T-cell (primary cell): ENCODE measurements at places on chromosomes 5 and 9.

DNA sequence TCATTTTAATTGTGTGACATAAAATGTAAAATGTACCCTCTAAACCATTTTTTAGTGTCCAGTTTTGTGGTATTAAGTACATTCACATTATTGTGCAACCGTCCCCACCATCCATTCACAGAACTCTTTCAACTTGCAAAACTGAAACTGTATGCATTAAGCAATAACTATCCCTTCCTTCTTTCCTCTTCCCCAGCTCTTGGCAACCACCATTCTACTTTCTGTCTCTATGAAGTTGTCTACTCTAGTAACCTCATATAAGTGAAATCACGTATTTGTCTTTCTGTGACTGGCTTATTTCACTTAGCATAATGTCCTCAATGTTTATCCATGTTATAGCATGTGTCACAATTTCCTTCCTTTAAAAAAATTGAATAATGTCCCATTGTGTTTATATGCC is 142.4 kb downstream of the C9orf152 start:
- no peaks in the 10 kb centered on the region for H3K27me3 ChIP-seq
- peaks cover 17% of the 10 kb centered on the region for H3K4me1 ChIP-seq
- H3K4me3 ChIP-seq, result no peak overlapping the region
- DNase-seq, result no peak
- H3K27ac ChIP-seq, result no peak overlapping the region

DNA sequence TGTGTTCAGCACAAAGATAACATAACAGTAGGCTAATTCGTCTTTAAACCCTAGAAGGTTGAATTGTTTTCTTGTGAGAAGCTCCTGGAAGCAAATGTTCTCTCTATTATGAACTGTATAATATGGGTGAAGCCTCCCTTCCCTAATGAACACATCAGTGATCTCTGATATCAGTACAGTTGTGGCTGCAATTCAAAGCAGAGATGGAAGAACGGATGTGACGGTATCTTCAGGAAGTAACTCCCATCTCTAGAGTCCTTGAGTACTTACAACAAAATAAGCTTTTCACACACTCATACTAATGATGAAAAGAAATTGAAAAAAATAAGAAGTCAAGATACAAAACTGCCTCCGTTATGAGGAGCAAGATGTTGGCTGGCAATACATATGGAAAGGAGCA is 4.5 kb downstream of the HCN1 start:
- DNase-seq, result no peak
- no peak overlapping the region for H3K4me3 ChIP-seq
- H3K36me3 ChIP-seq, result no peaks in the 10 kb centered on the region
- H3K27ac ChIP-seq, result no peak overlapping the region
- peaks cover 13% of the 10 kb centered on the region for H3K27me3 ChIP-seq

DNA sequence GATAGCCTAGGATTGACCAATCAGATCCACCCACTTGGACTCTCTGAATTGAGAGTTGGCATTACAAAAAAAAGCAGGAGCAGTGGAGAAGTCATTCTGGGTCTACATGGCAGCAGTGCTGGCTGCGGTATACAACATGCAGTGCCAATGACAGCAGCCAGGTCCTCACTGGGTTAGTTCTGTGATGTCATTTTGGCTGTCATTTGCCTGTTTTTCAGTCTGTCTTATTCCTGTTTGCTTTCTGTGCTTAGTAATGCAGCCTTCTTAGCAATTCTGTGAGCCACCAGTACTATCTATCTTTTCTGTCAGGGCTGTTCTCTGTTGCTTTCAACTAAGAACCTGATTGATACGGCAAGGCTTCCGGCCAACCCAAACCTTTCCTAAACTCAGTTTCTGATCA is 471.8 kb downstream of the BNC2 start:
- no peak for DNase-seq
- no peak overlapping the region for H3K27ac ChIP-seq
- H3K4me3 ChIP-seq, result no peak overlapping the region
- no peaks in the 10 kb centered on the region for H3K36me3 ChIP-seq
- H3K27me3 ChIP-seq, result no peaks in the 10 kb centered on the region
- no peaks in the 10 kb centered on the region for H3K4me1 ChIP-seq

GRCh38 chr5:29462241-29462640 is 1731.2 kb upstream of the CDH6 start:
- H3K27me3 ChIP-seq, result no peaks in the 10 kb centered on the region
- DNase-seq, result no peak
- no peaks in the 10 kb centered on the region for H3K36me3 ChIP-seq
- H3K4me3 ChIP-seq, result no peak overlapping the region
- H3K27ac ChIP-seq, result no peak overlapping the region

GRCh38 chr5:126745259-126745992 is 31.5 kb upstream of the LMNB1 start:
- no peak overlapping the region for H3K27ac ChIP-seq
- H3K36me3 ChIP-seq, result no peaks in the 10 kb centered on the region
- peaks cover 12% of the 10 kb centered on the region for H3K4me1 ChIP-seq
- no peaks in the 10 kb centered on the region for H3K27me3 ChIP-seq
- no peak for DNase-seq
- H3K4me3 ChIP-seq, result no peak overlapping the region

DNA sequence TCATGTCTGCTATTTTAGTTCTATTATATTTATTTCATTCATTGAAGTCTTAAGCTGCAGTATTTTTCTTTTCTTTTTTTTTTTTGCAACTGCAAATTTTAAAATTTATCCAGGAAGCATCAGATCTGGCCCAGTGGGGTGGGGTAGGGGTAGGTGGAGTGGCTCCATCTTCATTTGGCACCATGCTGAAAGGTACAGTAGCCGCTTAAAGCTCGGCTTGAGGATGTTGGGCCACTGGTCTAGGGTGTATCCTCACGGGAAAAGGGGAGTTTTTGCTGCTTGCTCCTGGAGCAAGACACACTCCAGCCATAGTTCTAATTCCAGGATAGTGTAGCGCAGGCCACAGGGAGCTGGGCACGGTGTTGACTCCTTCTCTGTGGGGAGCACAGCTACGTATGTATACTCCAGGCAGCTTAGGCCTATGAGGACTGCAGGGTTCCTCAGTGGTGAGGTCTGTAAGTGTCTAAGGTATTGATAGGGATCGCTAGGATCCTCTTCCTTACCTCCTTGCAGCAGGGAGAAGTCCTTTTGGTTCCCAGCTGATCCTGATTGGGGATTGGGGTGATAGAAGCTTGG is 22.7 kb downstream of the RCL1 start:
- no peak overlapping the region for H3K4me3 ChIP-seq
- no peak for DNase-seq
- H3K27me3 ChIP-seq, result no peaks in the 10 kb centered on the region
- peaks cover 2% of the 10 kb centered on the region for H3K36me3 ChIP-seq
- no peak overlapping the region for H3K27ac ChIP-seq
- H3K4me1 ChIP-seq, result no peaks in the 10 kb centered on the region

DNA sequence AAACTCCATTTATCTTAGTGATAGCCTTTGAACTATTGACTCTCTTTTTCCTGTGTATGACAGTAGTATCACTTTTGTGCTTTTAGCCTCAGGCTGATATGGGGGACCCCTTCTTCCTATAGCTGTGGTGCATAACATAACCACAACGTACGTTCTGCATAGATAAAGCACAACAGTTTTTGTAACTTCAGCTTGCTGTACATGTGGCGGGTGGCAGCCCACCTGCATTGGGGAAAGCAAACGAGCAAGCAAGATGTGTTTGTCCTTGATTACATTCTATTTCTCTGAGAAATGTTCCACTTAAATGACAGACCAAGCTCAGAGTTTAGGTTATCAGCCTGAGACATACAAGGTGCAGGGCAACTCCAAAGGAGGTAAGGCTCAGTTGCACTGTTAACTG is 309.4 kb downstream of the KDM4C start:
- DNase-seq, result no peak
- H3K27ac ChIP-seq, result no peak overlapping the region
- no peaks in the 10 kb centered on the region for H3K27me3 ChIP-seq
- H3K4me1 ChIP-seq, result no peaks in the 10 kb centered on the region
- no peaks in the 10 kb centered on the region for H3K36me3 ChIP-seq

- no peaks in the 10 kb centered on the region for H3K27me3 ChIP-seq
- no peak for DNase-seq
- H3K27ac ChIP-seq, result no peak overlapping the region
- H3K4me1 ChIP-seq, result peaks cover 7% of the 10 kb centered on the region
- no peak overlapping the region for H3K4me3 ChIP-seq
- H3K36me3 ChIP-seq, result no peaks in the 10 kb centered on the region
These were observed 53.5 kb upstream of the TGFBR1 start for GRCh38 chr9:99051406-99051805.

- peaks cover 15% of the 10 kb centered on the region for H3K36me3 ChIP-seq
- peak overlapping the region; percentile 92 for H3K4me3 ChIP-seq
- H3K4me1 ChIP-seq, result peaks cover 14% of the 10 kb centered on the region
- DNase-seq, result no peak
- H3K27ac ChIP-seq, result peak overlapping the region; percentile 98
These were observed 642 bp downstream of the RBM22 start for GRCh38 chr5:150700246-150700593.

DNA sequence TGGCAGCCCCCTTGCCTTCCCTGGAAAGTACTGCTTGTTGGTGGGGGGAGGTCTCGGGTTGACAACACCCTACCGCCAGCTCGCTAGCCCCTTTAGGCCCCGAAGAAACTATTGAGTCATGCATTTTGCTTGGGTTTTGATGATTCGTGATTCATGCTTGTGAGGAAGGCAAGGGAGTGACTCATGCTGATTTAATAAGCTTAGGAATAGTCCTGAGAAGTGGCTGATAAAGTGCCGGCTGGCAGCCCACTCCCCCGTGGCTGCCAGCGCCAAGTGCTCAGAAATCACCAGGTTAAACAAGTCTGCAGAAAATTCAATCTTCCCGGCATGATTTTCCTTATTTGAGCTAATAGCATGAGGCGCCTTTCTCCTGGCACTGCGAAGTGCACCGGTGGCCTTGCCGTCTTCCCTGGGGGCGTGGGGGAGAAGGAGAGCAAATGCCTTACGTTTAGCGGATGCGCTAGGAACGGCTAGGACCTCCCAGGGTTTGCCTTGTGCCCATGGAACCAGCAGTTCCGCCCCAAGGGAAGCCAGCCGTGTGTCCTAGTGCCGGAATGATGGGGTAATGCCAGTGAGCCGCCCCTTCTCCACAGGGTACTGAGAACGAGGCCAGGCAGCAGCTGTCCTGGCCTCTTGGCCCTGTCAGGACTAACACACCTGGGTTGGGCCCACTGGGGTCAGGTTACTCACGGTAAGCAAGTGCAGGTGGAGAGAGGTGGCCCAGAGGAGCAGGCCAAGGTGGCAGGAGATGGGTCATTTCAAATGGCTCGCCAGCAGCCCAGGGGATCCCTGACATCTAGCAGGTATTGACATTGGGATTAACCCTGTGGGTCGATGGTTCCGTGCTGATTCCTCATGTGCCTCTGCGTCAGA is 151.9 kb downstream of the MACROH2A1 start:
- no peak overlapping the region for H3K27ac ChIP-seq
- no peak overlapping the region for H3K4me3 ChIP-seq
- no peaks in the 10 kb centered on the region for H3K27me3 ChIP-seq
- no peaks in the 10 kb centered on the region for H3K36me3 ChIP-seq
- DNase-seq, result no peak
- no peaks in the 10 kb centered on the region for H3K4me1 ChIP-seq

DNA sequence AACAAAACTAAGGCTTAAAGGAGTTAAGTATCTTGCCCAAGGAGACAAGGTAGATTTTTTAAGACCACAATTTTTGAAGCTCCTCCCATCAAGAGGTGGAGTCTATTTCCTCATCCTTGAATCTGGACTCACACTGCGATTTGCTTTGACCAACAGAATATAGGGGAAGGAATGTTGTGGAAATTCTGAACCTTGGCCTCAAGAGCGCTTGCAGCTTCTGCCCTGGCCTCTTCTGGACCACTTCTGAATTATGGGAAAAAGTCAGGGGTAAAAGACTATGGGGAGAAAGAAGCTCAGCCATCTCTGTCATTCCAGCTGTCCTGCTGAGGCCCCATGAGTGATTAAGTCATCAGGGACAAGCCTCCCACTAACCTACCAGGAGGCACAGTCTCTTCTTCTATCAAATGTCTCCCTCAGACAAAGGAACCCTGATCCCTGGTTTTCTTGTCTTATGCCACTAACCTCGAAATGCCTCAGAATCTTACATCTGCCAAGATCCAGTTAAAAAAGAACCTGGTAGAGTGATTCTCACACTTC is 25.9 kb downstream of the MAPKAP1 start:
- no peak overlapping the region for H3K27ac ChIP-seq
- no peak overlapping the region for H3K4me3 ChIP-seq
- no peaks in the 10 kb centered on the region for H3K4me1 ChIP-seq
- H3K36me3 ChIP-seq, result peaks cover 10% of the 10 kb centered on the region
- H3K27me3 ChIP-seq, result no peaks in the 10 kb centered on the region

DNA sequence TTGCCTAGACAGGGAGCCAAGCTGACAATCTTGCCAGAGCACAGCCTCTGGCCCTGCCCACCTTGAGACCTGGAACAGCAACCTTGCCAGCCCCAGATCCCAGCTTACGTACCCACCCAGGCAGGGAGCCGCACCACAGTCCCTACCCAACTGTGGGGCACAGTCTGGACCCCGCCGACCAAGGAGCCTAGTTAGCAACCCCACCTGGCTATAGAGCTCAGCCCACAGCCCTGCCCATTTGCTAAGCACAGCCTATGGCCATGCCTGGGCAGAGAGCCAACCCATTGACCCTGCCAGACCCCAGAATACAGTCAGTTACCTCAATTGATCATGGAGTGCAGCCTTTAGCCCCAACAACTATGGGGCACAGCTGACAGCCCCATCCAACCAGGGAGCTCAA is 97.9 kb upstream of the SH3GL2 start:
- H3K27ac ChIP-seq, result no peak overlapping the region
- no peaks in the 10 kb centered on the region for H3K36me3 ChIP-seq
- no peaks in the 10 kb centered on the region for H3K27me3 ChIP-seq
- H3K4me1 ChIP-seq, result no peaks in the 10 kb centered on the region
- no peak for DNase-seq

GRCh38 chr9:72524820-72525540 is 3.6 kb downstream of the TMC1 start:
- no peak overlapping the region for H3K4me3 ChIP-seq
- no peak overlapping the region for H3K27ac ChIP-seq
- peaks cover 5% of the 10 kb centered on the region for H3K4me1 ChIP-seq

- H3K4me1 ChIP-seq, result peaks cover 5% of the 10 kb centered on the region
- no peak overlapping the region for H3K27ac ChIP-seq
- H3K4me3 ChIP-seq, result no peak overlapping the region
- H3K27me3 ChIP-seq, result no peaks in the 10 kb centered on the region
- H3K36me3 ChIP-seq, result peaks cover 66% of the 10 kb centered on the region
These were observed 110.8 kb downstream of the SMARCA2 start for GRCh38 chr9:2125906-2126305.

GRCh38 chr9:10571699-10572098 is 41.1 kb downstream of the PTPRD start:
- H3K36me3 ChIP-seq, result no peaks in the 10 kb centered on the region
- H3K27ac ChIP-seq, result no peak overlapping the region
- DNase-seq, result no peak
- H3K4me1 ChIP-seq, result no peaks in the 10 kb centered on the region
- H3K4me3 ChIP-seq, result no peak overlapping the region
- H3K27me3 ChIP-seq, result no peaks in the 10 kb centered on the region
